Activated naive CD4-positive, alpha-beta T cell (primary cell): ENCODE measurements at places on chromosomes 2 and 18.

DNA sequence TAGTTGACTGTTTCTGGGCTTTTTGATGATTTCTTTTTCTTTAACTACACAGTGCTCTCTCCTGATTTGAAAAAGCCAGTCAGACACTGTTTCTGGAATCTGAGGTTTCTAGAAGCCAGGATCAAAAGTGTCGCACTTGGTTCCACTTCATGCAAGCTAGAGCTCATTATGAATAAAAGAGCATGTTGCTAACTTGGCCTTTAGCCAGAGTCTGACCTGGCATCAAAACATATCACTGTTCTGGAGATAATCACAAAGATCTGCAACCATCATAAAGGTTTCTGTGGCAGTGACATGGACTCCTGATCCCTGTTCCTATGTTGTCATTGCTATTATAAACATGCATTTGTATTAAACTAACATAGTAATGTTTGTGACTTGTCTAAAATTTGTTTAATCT is 76.1 kb upstream of the MAPRE2 start:
- no peak for DNase-seq

- no peak for DNase-seq
Observed at GRCh38 chr2:204195498-204195897, 258.9 kb downstream of the ICOS start.

DNA sequence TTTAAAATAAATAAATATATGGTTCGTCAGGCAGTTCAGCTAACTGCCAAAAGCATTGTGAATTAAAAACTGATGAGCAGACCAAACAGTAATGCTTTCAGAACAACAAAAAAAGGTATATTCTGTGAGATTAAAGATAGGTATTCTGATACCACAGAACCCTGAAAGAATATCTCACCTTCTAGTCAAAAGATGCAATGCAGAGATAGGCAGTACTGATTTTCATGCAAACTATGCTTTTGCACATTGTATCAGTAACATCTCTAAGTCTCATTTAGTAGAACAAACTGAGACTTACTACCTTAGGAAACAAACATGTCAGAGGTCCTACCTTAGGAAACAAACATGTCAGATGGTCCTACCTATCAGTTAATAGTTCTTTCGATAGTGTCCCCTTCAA is 32.4 kb downstream of the CUL3 start:
- no peak for DNase-seq

GRCh38 chr2:196437626-196438025 is 201.9 kb upstream of the CCDC150 start:
- no peak for DNase-seq

- no peak for DNase-seq
Observed at GRCh38 chr18:73835656-73836364, 311.8 kb downstream of the FBXO15 start.

DNA sequence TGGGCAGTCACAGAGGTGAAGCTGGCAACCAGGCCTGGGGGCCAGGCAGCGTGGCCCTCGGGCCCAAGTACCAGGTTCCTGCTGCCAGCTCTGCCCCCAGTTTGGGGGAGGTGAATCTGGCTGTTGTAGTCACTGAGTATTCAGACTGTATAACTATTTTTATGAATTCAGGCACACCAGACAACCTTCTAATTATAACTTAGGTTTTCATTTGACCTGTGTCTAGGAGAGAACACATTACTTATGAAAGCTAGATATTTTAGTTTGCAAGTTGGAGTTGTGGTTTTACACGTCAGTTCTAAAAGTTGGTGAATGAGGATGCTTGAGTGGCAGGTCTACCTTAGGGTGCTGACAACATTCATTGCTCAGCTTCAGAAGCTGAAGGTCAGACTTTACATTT is 71.7 kb downstream of the LIMS1 start:
- DNase-seq: no peak

DNA sequence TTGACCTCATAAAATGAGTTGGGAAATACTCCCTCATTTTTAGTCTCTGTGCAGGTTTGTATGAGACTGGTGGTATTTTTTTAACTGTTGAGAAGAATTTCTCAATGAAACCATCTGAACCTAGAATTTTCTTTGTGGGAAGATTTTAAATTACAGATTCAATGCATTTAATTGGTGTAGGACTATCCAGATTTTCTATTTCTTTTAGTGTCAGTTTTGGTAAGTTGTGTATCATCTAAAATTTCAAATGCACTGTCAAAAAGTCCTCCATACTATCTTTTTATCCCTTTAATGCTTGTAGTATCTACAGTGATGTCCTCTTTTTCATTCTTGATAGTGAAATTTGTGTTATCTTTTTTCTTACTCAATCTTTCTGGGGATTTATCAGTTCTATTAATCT is 1.8 kb upstream of the BOK start:
- DNase-seq: no peak

DNA sequence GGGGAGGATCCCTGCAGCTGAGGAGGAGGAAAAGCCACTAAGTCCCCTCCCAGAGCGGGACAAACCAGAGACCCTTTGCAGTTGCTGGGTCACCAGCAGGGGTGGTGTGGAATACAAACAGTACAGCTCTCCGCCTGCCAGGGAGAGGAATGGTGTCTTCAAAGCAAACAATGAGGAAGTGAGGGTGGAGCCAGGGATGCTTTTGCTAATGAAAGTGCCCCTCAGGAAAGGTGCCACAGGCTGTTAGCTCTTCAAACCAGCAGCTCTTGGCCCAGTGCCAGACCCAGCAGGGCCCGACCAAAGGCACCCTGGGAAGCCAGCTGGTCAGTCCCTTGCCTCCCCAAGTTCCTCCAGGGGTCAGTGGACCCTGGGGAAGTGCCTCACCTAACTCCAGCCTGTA is 102.8 kb downstream of the HIBCH start:
- no peak for DNase-seq

- no peak for DNase-seq
Observed at GRCh38 chr2:37877457-37878315, 47.4 kb upstream of the RMDN2 start.

DNA sequence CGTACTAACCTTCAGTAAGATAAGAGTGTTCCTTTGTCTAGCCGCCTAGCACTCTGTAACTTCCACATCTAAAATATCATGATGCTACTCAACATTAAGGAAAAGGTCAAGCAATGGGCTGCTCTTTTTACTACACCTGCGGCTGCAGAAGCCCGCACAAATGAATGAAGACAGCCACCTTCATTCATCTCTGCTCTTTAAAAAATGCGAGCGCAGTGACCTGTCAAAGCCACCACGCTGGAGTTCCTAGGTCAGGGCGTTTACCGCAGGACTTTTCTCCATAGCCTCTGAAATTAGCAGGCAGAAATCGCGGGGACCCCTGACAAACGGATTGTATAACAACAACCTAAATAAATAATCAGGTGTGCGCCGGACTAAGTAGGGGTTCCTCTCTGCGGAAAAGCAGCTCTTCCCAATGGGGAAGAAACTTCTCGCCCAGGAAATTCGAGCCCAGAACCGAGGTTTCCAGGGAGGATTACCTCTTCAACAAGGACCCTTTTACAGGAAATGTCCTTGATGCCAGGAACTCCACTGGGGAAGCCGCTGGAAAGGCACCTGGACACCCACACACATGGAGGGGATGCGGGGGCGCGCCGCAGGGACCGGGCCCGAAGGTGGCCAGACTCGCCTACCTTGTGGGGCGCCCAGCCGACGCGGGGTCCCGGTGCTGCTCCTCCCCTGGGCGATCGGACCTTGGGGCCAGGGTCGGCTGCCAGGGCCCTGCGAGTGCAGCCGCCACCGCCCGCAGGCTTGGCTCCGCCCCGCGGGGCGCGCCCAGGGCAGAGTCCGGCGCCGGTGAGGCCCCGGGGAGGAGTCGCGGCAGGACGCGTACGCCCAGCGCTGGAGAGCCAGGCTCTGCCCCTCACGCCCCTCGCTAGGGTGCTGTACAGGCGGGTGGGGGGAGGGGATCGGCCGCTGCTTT is at the start of gene CCDC68:
TSS of gene CCDC68 (minus strand) at position 758 of the 922 bp plus-strand sequence. CDS start 16,670 bp downstream, outside the sequence.
- DNase-seq: no peak

- DNase-seq: no peak
Observed at GRCh38 chr2:172856606-172857005, 121.0 kb downstream of the RAPGEF4 start.

DNA sequence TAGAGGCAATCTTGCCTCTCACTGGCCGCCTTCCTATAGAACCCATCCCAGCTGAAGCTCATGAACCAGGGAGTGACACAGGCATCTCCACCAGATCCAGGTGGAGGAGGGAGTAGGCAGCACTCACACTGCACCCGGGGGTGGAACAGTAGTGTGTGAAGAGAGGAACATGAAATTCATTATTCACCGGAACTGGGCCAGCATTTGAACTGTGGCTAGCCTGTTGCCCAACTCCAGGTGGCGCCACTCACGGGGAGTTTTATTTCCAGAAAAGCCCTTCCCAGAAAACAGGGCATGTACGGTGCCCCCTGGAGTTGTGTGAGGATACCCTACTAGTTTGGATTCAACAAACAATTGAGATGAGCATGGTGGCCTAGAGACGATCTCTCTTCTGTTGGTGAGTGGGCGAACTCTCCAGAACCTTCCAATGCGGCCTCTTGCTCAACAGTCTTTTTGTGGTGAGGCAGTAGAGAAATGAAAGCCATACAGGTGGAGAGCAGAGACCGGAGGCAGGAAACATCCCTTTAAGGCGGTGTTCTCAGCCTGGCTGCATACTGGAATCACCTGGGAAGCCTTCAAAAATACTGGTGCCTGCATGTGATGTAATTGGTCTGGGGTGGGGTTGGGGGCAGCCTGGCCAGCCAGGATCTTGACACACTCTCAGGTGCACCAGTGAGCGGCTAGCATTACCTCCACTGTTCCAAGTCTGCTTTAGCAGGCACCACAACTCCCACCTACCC is 73.5 kb upstream of the NEDD4L start:
- no peak for DNase-seq

- DNase-seq: no peak
Observed at GRCh38 chr2:174450021-174450816, 36.6 kb downstream of the GPR155 start.

GRCh38 chr18:70072678-70073077 is 125.0 kb upstream of the CD226 start:
- DNase-seq: no peak

- no peak for DNase-seq
Observed at GRCh38 chr2:227826019-227826521, 12.4 kb downstream of the CCL20 start.

- DNase-seq: no peak
Observed at GRCh38 chr2:189276277-189276676, 96.7 kb upstream of the COL5A2 start.

DNA sequence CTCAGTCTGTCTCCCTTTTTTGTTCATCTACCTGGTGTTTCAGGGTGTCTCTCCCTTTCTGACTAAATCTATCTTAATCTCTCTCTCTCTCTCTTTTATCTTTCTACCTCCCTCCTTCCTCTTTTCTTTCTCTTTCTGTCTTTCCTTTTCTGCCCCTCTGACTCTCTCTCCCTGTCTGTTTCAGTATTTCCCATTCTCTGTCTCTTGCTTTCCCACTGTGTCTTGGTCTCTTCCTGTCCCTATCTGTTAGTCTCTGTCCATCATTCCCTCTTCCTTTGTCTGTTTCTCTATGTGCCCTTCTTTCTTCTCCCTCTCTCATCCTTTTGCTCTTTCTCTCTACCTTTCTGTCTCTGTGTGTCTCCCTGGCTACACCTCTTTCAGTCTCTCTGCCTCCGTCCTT is 56.7 kb downstream of the R3HDM1 start:
- DNase-seq: no peak

DNA sequence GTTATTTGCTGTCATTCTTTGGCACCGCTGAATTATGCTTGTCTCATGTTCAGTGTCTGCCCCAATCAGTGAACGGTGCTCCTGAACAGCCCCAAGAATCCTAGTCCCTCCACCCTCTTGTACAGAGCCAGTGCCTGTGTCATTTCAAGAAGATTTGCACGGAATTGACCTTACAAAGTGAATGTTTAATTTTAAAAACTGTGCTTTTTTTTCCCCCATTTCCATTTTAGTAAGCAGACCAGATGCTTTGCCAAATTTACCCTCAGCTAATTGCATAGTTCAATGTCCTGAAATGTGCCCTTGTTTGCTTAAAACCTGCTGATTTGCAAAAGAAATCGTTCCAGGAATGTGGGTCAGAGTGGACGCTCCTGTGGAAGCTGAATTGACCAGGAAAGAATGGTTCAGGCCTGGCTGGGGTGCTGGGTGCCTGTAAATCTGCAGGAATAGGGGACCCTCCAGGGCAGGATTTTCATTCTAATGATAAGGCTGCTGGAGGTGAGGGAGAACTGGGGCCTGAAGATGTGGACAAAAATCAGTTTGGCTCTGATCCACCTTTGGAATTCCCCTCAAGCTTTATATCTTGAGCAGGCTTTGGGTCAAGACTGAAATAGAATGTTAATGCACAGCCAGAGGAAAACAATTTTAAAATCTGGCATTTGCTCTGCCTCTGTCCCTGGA is 20.1 kb downstream of the TMEM17 start:
- no peak for DNase-seq

DNA sequence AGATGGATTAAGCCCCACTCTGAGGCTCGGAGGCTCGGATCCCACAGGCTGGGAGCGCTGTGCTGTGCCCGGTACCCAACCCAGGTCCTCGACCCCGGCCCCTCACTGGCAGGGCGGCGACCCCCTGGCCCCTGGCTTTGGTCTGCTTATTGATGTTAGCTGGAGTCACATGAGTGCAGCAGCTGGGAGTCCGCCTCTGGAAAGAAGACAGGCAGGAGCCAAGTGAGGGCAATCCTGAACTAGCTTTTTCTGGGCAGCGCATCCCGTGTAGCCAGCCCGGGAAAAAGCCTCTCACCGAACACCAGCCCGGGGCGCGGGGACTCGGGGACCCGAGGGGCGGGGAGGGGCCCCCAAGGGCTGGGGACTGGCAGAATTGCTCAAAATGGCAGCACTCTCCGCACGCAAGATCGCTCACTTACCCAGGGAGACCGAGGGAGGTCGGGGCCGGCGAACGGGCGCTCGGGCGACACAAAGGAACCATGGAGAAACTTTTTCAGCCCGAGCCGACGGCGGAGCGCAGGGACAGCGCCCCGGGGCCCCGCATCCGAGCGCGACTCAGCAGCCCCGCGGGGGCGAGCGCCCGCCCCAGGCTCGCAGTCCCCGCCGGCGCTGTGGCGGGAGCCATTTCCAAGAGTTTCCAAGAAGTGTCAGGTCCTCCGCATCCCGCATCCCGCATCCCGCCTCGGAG is 567 bp downstream of the TMEM200C start:
- DNase-seq: no peak
